ENCODE measurements at places on chromosomes 11 and 22.

DNA sequence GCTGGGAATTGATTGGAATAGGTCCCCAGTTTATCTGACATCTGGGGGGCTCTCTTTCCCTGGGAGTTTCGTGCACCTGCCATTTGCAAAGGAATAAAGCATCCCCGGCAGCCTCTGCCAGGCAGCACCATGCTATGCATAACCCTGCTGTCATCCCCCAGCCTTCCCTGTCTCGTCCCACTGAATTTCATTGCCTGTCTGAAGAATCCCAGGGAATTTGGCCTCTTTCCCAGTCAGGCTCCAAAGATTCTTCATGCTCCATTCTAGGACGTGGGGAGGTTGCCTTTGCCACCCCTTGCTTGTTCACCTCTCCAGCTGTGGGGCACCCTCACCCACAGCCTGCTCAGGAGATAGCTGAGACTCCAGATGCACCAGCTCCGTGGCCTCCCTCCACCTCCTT is 195.1 kb upstream of the TBCEL start:
- H3K27ac ChIP-seq = no peak overlapping the region
- no peak overlapping the region for H3K4me3 ChIP-seq
- DNase-seq = no peak
- no peaks in the 10 kb centered on the region for H3K36me3 ChIP-seq
- no peaks in the 10 kb centered on the region for H3K4me1 ChIP-seq

GRCh38 chr11:44729063-44729462 is 2.3 kb downstream of the TSPAN18 start:
- H3K4me1 ChIP-seq = peaks cover 25% of the 10 kb centered on the region
- no peak overlapping the region for H3K4me3 ChIP-seq
- no peak overlapping the region for H3K27ac ChIP-seq
- peaks cover 11% of the 10 kb centered on the region for H3K27me3 ChIP-seq

GRCh38 chr11:69644962-69645675 is 4.2 kb downstream of the CCND1 start:
- no peak overlapping the region for H3K4me3 ChIP-seq
- peaks cover 14% of the 10 kb centered on the region for H3K27me3 ChIP-seq
- no peak for DNase-seq
- H3K36me3 ChIP-seq = no peaks in the 10 kb centered on the region
- peaks cover 30% of the 10 kb centered on the region for H3K4me1 ChIP-seq

DNA sequence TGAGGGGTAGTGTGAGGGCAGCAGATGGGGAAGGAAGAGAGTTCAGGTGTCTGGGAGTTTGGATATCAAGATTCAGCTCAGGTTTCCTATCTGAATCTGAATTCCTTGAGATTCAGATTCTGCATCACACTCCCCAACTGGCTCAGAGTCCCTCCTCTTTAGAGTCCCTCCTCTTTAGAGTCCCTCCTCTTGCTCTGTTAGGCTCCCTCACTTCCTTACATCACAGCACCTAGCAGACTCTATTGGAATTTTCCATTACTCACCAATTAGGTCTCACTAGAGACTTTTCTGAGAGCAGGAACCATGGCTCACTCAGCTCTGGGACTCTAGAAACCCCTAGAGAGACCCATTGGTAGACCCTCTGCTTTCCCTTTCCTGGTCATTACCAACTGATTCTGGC is 303.4 kb upstream of the SYN3 start:
- no peak overlapping the region for H3K4me3 ChIP-seq
- H3K27ac ChIP-seq = no peak overlapping the region
- no peaks in the 10 kb centered on the region for H3K36me3 ChIP-seq
- H3K27me3 ChIP-seq = no peaks in the 10 kb centered on the region
- H3K4me1 ChIP-seq = no peaks in the 10 kb centered on the region
- no peak for DNase-seq

DNA sequence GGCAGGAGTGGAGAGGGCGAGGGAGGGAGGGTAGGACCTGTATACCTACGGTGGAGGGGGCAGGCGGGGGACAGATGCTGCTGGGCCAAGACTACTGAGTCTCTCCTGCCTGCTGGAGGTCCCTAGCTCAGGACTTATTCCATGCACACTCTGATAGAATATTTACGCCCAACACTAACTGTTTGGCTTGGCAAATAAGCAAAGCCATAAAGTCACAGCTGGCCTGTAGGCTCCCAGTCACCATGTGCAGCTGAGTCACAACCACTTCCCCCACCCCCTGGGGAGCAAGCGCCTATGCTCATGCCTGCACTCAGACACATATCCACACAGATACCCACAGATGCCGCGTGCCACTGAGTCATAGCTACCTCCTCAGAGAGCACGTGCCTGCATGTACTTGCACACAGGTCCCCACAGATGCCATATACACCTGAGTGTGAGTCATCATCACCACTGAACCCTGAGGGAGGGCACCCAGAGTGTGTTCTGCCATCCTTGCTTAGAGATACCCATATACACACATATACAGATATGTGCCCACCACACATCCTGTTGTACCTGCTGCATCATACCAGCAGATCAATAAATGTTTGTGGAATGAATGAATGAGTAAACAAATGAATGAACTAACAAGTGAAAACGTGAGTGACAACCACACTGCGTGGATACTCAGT is 95.8 kb downstream of the SWAP70 start:
- DNase-seq = peak; percentile 66
- H3K27me3 ChIP-seq = no peaks in the 10 kb centered on the region
- H3K36me3 ChIP-seq = no peaks in the 10 kb centered on the region
- H3K27ac ChIP-seq = no peak overlapping the region

DNA sequence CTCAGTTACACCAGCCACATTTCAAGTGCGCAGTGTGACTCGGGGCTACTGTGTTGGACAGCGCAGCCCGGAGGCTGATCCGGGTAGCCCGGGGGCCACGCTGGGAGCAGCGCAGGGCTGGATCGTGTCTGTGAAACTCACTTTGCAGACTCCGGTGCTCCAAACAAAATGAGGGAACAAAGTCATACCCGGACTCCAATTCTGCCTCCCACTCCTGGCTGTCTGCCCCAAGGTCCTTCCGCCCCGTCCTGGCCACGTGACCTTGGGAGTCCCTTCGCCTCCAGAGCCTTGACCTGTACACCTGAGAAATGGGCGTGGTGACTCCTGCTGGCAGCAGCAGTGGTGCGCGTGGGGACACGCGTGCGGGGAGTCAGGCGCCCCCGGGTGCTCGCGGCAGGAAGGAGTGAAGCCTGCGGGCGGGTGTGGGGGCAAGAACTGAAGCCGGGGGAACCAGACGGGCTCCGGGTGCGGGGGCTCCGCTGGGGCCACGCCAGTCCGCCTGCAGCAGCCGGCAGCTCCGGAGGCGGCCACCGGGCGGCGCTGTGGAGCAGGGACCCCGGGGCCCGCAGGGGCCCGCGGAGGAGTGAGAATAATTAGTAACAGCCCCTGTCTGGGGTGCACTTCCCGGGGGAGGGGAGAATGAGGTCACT is 42.4 kb downstream of the KCNJ4 start:
- no peaks in the 10 kb centered on the region for H3K36me3 ChIP-seq
- peak; percentile 58 for DNase-seq
- no peaks in the 10 kb centered on the region for H3K27me3 ChIP-seq
- H3K4me3 ChIP-seq = no peak overlapping the region
- H3K4me1 ChIP-seq = peaks cover 11% of the 10 kb centered on the region

- no peak for DNase-seq
- H3K27me3 ChIP-seq = no peaks in the 10 kb centered on the region
- H3K36me3 ChIP-seq = no peaks in the 10 kb centered on the region
- no peak overlapping the region for H3K27ac ChIP-seq
- H3K4me3 ChIP-seq = no peak overlapping the region
- no peaks in the 10 kb centered on the region for H3K4me1 ChIP-seq
Measured at GRCh38 chr22:35561796-35562526, 21.3 kb downstream of the RASD2 start.

DNA sequence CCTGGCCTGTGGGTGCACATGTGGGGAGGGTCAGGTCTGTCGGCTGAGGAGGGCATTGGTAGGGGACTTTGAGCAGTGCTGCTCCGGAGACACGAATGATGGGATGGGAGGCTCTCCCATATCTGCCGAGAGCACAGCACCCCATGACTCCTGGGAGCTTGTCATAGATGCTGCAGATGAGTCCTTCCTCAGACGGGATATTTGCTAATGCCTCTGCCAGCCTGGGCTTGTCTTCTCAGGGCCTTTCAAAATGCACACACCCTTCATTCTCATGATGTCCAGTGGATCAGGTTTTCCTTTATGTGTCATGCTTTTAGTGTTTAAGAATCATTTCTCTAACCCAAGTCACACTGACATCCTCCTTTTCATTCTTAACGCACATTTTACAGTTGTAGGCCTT is 8.1 kb upstream of the RNH1 start:
- DNase-seq = no peak
- no peak overlapping the region for H3K27ac ChIP-seq
- H3K27me3 ChIP-seq = no peaks in the 10 kb centered on the region
- H3K4me1 ChIP-seq = peaks cover 9% of the 10 kb centered on the region
- no peak overlapping the region for H3K4me3 ChIP-seq

- H3K4me1 ChIP-seq = peaks cover 21% of the 10 kb centered on the region
- H3K36me3 ChIP-seq = no peaks in the 10 kb centered on the region
- DNase-seq = no peak
- H3K27me3 ChIP-seq = no peaks in the 10 kb centered on the region
Measured at GRCh38 chr11:65479184-65480145, 19.4 kb upstream of the MALAT1 start.

GRCh38 chr11:75242722-75243600 is 2.4 kb downstream of the TPBGL start:
- no peaks in the 10 kb centered on the region for H3K36me3 ChIP-seq
- H3K4me3 ChIP-seq = no peak overlapping the region
- H3K27ac ChIP-seq = no peak overlapping the region
- DNase-seq = no peak
- H3K27me3 ChIP-seq = peaks cover 18% of the 10 kb centered on the region

GRCh38 chr11:94077552-94078293 is 50.9 kb upstream of the PANX1 start:
- H3K4me1 ChIP-seq = no peaks in the 10 kb centered on the region
- H3K36me3 ChIP-seq = no peaks in the 10 kb centered on the region
- no peak overlapping the region for H3K4me3 ChIP-seq
- no peak overlapping the region for H3K27ac ChIP-seq
- H3K27me3 ChIP-seq = no peaks in the 10 kb centered on the region

GRCh38 chr11:32561835-32562234 is 21.8 kb upstream of the EIF3M start:
- no peaks in the 10 kb centered on the region for H3K4me1 ChIP-seq
- no peak overlapping the region for H3K27ac ChIP-seq
- H3K4me3 ChIP-seq = no peak overlapping the region
- no peak for DNase-seq

- H3K36me3 ChIP-seq = no peaks in the 10 kb centered on the region
- H3K27me3 ChIP-seq = no peaks in the 10 kb centered on the region
- H3K4me1 ChIP-seq = no peaks in the 10 kb centered on the region
- no peak overlapping the region for H3K4me3 ChIP-seq
Measured at GRCh38 chr11:80082406-80082805, 641.6 kb upstream of the TENM4 start.

DNA sequence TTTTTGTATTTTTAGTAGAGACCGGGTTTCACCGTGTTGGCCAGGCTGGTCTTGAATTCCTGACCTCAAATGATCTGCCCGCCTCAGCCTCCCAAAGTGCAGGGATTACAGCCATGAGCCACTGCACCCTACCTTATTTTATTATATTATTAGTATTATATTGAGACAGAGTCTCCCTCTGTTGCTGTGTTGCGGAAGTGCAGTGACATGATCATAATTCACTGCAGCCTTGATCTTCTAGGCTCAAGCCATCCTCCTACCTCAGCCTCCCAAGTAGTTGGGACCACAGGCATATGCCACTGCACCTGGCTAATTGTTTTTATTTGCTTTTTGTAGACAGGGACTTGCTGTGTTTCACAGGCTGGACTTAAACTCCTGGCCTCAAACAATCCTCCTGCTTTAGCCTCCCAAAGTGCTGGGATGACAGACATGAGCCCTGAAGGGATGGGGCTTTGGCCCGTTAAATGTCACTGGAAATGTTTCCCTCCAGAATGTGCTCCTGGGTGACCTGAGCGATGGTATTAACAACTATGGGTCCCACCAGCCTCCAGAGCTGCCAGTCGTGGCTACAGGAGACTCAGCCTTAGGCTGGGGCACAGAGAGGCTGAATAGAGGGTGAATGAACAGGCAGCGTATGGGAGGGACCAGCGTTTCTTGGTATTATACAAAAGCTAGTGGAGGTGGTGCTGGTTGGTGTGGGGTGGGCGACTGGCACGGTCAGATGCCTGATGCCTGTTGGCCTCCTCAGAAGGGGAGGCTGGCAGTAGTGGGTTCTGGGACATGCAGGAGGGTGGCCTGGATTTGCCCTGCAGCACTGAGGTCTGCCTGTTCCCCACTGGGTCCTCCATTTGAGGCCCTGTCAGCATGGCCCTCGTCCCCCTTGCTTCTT is 7.3 kb downstream of the TANGO2 start:
- no peak overlapping the region for H3K4me3 ChIP-seq
- DNase-seq = peak; percentile 46
- peaks cover 22% of the 10 kb centered on the region for H3K4me1 ChIP-seq
- H3K27ac ChIP-seq = no peak overlapping the region
- no peaks in the 10 kb centered on the region for H3K27me3 ChIP-seq

DNA sequence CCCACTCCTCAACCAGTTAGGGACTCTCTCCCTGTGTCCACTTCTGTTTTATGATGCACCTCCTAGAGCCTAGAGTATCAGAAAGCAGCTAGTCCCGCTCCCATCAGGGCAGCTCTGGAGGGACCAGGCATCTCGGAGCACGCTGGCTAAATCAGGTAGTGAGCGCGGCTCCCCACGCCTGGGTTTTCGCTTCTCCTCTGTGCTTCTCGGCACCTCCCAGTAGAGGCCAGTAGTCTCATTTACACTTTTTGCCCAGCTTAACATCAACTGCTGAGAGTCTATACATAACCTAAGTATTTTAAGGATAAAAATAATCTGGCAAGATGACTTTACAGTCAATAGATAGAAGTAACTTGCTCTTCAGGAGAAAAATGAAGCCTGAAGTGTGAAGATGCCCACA is 473.8 kb downstream of the OPCML start:
- no peak overlapping the region for H3K4me3 ChIP-seq
- no peak for DNase-seq
- no peaks in the 10 kb centered on the region for H3K36me3 ChIP-seq
- no peaks in the 10 kb centered on the region for H3K27me3 ChIP-seq
- no peaks in the 10 kb centered on the region for H3K4me1 ChIP-seq

DNA sequence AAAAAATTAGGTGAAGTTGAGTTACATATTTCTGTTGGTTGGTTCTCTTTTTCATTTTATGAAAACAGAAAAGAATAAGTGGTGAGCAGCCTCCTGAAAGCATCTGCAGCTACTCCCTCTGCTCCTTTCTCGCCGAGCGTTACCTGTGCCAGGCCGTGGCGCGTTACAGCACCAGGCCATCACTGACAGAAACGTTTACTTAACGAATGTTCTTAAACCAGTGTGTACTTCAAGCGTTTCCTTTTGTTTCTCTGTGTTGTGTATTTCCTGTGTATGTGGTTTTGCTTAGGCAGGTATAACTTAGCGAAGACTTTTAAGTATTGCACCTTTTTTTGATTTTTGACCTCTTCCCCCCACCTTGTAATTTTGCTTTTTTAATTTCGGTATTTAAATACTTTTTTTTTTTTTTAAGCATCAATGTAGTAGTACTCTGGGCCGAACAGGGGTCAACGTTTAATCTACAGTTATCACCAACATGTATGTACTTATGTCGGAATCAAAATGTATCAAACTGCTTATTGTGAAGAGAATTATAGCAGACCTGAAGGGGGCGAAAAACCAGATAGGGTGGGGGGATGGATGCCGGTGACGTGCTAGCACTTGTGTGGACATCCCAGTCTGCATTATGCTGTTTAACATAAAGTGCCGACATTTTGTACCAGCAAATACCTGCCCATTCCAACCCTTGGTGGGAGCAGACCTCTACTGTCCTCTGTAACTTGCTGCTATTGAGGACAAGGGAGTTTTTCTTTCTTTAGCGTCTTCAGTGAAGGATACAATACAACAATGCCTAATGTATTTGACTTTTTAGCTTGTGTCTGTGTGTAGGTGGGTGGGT is 21.6 kb upstream of the ADSL start:
- peaks cover 38% of the 10 kb centered on the region for H3K36me3 ChIP-seq
- DNase-seq = no peak
- peaks cover 24% of the 10 kb centered on the region for H3K4me1 ChIP-seq
- H3K4me3 ChIP-seq = no peak overlapping the region
- H3K27me3 ChIP-seq = no peaks in the 10 kb centered on the region
- peak overlapping the region; percentile 59 for H3K27ac ChIP-seq
